ENCODE measurements at places on chromosomes 2 and 18.

DNA sequence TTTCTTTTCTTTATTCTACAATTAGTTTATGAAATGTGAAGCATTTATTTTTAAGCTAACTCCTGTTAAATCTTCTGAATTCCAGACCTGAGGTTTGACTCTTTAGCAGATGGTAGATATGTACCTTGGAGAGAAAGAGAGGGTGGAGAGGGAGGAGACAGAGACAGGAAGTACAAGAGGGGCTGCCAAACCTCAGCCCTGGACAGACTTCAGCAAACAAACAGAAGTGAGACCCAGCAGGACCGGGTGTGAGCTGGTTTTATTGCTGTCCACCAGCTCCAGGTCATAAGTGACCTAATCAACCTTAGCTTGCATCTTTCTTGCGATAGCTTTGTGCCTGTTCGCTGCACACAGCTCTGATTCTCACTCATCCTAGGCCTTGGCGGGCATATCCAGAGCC is 168.6 kb downstream of the CNTNAP5 start:
- no peak for DNase-seq

GRCh38 chr2:30371772-30372373 is 75.2 kb upstream of the LCLAT1 start:
- no peak for DNase-seq

- no peak for DNase-seq
These were observed 252.5 kb downstream of the PIEZO2 start for GRCh38 chr18:10896851-10897250.

- no peak for DNase-seq
These were observed 592 bp downstream of the ZNF397 start for GRCh38 chr18:35241448-35241804.

DNA sequence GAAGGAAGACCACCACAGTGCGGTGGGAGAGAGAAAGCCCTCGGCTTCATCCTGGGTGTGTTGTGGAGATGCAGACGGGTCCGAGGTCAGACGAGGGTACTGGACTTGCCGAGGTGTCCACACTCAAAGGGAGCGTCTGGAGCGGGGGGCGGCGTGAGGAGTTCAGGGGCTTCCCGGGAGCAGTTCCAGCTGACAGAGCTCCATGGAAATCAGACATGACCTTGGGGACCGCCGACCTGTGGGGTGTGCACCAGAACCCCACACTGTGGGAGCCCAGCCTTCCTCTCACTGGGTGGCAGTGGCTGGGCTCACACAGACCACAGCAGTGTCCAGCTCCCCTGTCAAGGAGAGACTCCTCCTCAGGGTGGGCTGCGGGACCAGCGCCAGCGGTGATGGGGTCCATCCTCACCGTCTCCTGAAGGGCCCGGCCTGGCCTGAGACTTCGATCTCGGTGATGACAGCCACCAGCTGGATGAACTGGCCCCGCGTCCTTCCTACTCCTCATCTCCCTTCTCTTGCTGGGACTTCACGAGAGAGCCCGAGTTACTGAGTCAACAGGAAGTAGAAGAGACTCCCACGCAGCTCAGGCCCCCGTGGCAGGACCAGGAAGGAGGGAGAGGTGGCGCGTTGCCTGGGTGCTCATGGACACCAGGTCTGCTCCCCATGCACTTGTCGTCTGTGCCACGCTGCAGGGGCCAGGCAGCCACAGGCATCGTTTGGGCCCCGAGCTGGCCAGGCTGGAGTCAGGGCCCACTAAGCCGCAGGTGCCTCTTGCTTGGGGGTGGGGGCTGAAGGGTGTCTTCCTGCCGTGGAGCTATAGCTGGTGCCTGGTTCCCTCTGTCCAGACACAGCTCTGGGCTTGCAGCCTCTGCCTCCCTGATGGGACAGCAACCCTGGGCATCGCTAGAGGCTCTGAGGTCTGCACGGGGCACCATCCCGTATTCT is 101.9 kb upstream of the CTDP1 start:
- no peak for DNase-seq

- peak; percentile 38 for DNase-seq
These were observed 2.1 kb downstream of the GULP1 start for GRCh38 chr2:188293601-188294351.

DNA sequence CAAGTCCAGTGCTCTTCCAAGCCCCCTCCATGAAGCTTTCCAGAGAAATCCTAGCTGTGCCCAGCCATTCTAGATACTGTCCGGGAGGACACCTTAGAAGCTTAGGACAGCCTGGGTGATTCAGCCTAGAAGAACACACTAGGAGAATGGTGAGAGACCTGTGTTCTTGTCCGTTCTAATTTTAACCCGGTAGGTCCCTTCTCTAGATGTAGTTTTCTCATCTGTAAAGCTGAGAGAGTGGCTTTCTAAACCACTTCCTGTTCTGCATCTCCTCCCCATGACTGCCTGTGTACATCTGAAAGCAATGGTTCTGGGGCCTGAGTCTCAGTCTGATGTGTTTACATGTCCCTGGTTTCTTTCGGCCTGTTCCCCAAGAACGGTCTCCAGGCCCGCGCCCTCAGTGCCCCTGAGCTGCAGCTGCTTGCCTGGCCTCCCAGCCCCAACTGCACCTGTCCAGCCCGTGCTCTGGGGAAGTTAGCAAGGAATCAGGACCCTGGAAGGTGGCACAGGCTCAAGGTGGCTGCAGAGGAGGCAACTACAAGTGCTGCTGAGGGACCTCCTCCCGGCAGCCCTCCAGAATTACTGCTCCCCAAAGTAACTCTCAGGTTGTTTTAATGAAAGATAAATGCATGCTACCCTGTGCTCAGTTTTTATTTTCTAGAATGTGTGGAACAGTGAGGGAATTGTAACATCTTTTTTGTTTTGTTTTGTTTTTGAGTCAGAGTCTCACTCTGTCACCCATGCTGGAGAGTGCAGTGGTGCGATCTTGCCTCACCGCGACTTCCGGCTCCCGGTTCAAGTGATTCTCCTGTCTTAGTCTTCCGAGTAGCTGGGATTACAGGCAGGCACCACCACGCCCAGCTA is 105.9 kb downstream of the LBH start:
- no peak for DNase-seq

- DNase-seq = no peak
These were observed 119.9 kb downstream of the ETAA1 start for GRCh38 chr2:67516899-67517530.

DNA sequence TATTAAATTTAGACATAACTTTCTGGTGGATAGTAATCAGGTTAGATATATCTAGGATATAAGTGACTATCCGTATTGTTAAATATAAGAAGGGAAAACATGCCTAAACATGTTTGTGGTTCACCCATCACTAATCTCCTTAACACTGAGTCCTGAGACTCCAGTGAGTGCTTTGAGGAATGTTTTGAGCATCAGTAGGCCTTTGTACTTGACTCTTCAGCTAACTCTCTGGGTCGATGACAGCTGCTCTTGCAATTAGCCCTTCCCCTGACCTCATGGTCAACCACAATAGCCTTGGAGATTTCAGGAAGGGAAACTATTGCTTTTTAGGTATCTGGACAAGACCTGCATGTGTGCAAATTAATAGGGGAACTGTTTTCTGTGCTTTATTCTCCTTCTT is 716.8 kb downstream of the EPHA4 start:
- no peak for DNase-seq

GRCh38 chr2:38700113-38700785 is 34.3 kb downstream of the GALM start:
- no peak for DNase-seq

GRCh38 chr2:162458240-162458639 is 114.3 kb downstream of the GCA start:
- DNase-seq = no peak

DNA sequence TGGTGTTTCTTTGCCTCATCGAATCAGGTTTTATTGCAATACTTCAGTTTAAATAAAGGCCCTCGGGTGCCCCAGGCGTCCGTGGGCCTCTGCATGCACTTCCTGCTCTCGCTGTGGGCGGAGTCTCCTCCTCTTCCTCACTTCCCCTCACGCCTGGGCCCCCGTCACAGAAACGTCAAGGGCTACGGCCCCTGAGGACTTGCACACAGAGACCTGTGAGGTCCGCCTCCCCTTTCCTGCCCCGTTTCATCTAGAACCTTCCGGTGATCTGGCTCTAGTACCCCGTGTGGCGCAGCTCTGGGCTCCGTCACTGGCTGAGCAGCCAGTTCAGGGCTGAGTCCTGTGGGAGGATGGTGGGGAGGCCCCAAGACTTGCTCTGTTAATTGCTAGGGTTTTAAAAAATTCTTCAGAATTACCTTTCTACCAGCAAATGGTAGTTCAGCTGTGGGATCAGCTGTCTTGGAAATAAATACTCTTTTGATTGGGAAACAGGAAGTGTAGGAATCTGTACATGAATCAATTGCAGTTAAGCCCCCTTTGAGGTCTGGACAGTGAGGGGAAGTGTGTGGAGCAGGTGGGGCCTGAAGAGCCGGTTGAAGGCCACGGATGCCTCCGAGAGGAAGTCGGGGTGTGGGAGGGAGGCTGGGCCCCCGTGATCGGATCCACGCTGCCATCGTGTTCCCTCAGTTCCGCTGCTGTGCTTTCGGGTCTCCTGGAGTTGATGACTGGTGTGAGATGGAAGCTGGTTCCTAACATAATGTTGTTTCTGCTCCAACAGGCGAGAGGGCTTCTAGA is 10.2 kb downstream of the NFATC1 start:
- no peak for DNase-seq

- peak; percentile 10 for DNase-seq
These were observed 41.2 kb downstream of the RALBP1 start for GRCh38 chr18:9516437-9517064.

GRCh38 chr18:58699551-58699950 is 28.3 kb downstream of the MALT1 start:
- DNase-seq = no peak

- peak; percentile 22 for DNase-seq
These were observed 62.9 kb downstream of the ZNF521 start for GRCh38 chr18:25289001-25289631.

DNA sequence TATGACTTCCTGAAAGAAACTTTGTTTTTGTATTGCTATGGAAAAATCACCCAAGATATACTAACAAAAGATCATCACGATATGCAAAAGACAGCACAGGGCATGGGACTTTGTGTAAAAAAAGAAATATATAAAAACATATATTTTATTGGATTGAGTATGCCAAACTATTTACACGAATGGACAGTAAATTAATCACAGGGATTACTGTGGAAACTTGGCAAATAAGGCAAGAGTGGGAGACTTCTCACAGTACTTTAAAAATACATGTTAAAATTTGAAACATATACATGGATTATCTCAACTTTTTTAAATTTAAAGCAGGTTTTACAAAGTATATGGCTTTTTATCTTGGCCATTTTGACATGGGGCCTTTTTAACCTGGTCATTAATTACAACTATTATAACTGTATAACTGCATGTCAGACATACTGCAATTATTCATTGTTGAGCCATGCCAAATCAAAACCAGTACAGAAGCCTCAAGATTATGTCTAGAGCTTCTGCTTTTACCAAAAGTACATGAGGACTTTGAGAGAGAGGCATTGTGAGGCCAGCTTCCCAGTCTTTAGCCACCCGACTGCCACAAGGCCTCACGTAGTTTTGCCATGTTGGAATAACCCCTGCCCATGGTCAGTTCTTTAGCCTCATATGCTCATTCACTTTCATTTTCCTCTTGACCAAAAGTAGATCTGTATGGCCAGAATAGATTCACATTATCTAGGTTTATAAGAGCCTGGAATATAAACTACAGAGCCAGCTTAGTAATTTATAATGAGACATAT is 419.8 kb downstream of the SETBP1 start:
- no peak for DNase-seq

GRCh38 chr2:45654250-45654649 is 2.8 kb downstream of the PRKCE start:
- DNase-seq = no peak

DNA sequence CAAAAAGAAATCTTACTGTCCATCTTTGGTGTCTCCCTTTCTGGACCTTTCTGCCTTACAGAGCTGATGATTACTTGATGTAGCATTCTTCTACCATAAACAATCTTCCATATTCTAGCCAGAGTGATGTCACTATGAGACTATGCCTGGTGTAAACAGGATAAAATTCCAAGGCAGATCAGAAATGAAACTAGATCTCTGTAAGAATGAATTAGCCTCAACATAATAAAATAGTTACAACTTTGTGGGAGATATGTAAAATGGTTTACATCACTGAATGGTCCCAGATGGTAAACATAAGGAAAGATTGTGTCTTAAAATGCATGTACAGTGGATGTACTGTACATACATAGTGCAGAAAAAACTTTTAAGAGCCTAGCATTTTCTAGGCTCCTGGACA is 112.3 kb upstream of the ZNF521 start:
- no peak for DNase-seq

GRCh38 chr18:58362027-58362575 is 266.8 kb downstream of the ALPK2 start:
- no peak for DNase-seq

DNA sequence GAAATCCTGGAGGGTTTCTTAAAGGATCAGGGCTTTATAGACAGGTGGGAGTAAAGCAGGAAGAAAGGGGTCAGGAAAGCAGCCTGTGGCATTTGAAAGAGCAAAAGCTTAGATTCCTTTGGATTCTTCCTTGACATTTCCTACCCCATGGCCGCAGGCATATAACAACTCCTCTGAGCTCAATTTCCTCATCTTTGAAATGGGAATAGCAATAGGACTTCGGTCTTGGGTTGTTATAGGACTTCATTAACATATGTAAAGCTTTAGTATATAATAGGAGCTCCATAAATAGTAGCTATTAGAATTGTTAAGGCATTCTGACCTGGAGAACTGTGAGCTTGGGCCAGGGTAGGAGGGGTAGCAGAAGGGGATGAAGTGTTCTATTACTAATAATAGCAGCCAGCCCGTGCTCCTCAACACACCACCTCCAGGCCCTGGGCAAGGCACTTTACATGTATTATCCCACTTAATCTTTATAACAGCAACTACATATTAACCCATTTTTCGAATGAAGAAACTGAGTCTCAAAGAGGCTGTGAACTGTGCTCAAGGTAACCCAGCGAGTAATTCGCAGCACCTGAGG is 10.6 kb downstream of the ZFP36L2 start:
- no peak for DNase-seq

- no peak for DNase-seq
These were observed 221.9 kb downstream of the HDAC4 start for GRCh38 chr2:239178954-239179353.

DNA sequence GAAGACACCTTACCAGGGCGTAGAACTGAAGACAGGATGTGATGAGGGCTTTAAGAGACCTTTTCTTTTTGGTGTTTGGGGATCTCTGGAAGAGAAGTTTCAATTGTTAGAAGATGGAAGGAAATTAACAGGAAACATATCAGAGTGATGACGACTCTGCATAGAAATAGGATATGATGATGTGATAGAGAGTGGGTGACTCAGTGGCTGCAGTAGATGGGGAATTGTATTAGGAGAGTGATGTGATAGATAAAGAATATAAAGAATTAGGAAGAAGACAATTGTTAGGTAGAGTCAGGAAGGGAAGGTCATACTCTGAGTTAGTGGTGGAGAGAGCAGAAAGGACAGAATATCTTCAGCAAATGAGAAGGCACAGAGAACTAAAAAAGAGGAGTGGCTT is 593.9 kb downstream of the NYAP2 start:
- no peak for DNase-seq

GRCh38 chr2:184272056-184272455 is 326.3 kb upstream of the ZNF804A start:
- DNase-seq = no peak

- no peak for DNase-seq
These were observed 9.4 kb upstream of the TXNDC2 start for GRCh38 chr18:9876212-9876866.

Data from nephron progenitor cell (in vitro differentiated cells).